MM.1S (cell line): ENCODE measurements at places on chromosomes 4 and X.
A peak's percentile ranks its signal among the peaks of the same experiment; 100 is the strongest.

GRCh38 chrX:136572030-136572429 lies 40.0 kb downstream of the VGLL1 start:
- peak; percentile 17 for DNase-seq

DNA sequence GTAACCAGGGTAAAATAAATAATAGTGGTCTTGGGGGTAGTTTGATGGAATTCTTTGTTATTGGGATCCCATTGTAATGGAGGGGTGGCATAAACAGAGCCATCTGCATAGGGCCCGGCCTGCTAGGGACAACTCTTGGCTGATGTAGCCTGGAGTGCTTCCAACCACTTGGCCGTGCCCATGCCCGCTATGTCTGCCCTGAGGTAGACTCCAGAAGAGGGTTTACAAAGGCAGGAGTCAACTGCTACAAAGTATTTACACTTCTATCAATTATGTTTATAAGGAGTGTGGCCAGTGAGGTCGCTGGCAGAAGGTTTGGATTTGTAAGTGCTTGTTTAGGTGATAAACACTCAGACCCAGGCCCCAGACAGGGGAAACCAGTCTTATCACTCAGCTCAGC lies 8.1 kb downstream of the RASL11B start:
- DNase-seq = no peak

GRCh38 chrX:12526306-12526705 lies 264.9 kb upstream of the PRPS2 start:
- no peak for DNase-seq

DNA sequence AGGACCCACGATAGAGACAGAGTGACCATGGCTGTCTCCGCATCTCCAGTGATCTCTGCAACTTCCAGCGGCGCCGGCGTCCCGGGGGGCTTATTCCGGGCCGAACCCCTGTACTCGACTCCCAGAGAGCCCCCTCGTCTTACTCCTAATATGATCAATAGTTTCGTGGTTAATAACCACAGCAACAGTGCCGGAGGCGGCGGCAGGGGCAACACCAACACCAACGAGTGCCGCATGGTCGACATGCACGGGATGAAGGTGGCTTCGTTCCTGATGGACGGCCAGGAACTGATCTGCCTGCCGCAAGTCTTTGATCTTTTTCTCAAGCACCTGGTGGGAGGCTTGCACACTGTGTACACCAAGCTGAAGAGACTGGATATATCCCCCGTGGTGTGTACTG lies 343 bp downstream of the DACH2 start:
- no peak for DNase-seq

- DNase-seq = no peak
These were observed 41.4 kb downstream of the MAP7D3 start for GRCh38 chrX:136209751-136210150.

DNA sequence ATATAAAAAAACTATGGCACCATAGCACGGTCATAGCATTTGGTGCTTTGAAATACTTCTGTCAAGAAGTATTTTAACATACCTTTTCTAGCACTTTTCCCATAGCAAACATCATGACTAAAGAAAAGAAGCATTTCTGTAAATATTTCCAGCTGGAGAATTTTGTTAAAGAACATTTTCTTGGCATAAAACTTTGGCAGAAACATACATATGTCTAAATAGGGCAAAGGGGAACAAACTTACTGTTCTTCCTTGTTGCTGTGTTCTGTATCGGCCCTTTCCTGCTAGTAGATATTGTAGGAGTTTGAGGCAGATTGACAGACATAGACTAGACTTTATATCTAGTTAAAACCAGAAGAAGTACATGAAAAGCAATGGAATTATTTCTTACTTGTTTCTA lies 2368.5 kb downstream of the PCDH7 start:
- DNase-seq = no peak

DNA sequence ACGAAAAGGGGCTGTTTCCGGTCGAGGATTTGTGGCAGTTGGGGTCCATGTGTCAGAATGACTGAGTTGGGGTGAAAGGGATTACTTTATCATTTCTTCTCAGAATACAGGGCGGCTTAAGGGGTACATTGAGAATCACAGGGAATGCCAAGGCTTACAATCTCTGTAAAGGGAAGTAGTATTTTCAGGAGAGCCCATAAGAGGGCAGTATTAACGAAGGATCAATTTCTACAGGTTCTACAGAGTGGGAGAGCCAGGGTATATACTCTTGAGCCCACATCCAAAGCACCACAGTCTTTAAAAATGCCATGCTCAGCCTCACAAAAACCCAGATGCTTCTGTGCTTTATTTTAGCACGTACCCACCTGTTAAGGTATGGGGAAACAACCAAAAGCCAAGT lies 67.7 kb upstream of the ZXDA start:
- DNase-seq = no peak

DNA sequence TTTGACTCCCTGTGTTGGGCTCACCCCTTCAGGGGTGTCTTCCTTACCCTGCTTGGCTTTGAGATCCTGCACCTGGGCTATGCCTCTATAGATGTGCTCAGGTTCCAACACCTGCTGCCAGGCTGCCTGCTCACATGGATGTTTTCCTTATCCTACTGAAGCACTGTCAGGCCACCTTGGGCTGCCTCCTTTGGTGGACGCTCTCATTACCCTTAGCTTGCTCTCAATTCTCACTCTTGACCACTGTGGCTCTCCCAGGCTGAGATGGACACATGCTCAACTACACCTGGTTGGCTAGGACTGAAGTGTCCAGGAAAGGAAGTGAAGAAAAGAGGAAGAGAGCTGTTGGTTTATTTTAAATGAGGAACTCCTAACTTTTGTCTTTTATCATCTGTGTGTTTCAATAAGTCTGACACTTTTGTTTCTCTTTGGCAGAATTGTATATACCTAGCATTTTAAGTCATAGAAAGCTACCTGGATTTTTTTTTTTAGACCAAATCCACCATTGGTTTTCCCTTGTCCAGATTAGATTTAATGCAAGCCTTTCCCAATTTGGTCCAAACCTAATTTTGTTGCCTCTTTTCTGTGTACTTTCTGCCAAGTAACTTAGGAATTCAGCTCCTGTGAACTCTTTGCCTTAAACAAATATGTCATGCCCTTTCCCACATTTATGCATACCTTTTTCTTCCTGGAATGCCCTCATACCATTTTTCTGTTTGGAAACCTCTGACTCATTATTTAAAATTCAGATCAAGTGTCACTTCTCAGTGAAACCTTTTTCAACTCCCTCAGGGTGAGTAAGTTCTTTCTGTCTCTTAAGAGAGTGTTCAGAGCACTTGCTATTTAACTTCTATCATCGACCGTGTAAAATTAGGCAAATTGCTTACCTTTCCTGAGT lies 175.8 kb downstream of the GC start:
- no peak for DNase-seq

DNA sequence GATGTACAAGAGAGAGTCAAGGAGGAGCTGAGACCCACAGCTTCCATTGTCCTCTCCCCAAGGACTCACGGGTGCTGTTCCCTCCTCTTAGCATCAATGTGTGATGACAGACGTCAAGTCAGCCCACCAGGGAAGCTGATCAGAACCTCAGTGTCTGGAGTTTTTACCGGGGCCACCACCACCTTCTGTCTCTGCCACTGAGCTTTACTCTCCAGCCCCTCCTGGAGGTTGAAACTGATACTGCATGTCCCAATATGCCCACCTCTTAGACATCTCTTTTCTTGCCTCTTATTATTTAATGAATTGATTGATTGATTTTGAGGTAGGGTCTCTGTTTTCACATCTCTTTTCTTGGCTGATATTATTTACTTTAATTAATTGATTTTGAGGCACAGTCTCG lies 10.3 kb upstream of the AKAP17A start:
- DNase-seq = peak; percentile 47

- DNase-seq = no peak
These were observed 36.7 kb downstream of the KLF8 start for GRCh38 chrX:56268888-56269287.

GRCh38 chr4:39613093-39613656 lies 25.5 kb downstream of the SMIM14 start:
- no peak for DNase-seq

DNA sequence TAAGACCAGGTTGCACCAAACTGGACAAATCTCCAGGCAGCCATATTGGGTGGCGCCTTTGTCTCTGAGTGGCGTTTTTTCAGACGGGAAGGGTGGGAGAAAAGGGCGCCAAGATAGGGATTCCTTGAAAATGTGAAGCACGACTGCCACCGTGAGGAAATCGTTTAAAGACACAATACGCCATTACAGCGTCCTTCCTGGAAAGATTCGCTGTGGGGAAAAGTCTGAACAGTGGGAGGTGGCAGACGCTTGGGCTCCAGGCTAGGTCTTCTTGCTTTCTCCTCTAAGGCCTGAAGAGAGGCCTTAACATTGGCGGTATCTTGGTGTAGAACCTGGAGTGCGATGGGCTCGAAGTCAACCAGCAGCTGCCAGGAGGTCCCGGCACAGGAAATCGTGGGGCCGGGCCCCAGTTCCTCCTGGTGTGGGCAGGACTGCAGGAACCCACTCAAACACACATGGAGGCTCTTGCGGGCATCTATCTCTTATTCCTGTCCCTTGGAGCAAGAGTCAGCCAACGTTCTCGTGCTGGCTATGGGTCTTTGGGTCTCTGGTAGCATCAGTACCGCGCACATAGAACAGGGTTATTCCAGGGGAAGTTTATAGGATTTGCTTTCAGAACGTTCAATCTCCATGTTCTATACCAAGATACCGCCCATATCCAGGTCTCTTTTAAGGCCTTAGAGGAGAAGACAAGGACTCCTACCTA lies 208.8 kb downstream of the OR13H1 start:
- DNase-seq = peak; percentile 76

DNA sequence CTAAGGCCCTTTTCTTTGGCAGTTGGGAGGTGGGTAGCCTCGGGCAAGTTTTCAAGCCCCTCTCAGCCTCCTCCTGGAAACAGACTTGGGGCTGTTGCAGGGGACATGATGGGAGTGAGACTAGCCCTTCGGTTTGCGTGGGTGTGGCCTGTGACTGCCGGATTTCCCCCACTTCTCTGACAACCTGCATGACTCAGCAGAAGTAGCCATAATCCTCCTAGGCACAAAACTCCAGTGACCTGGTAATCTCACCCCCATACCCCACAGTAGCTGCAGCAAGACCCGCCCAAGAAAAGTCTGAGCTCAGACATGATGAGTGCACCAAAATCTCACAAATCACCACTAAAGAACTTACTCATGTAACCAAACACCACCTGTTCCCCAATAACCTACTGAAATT lies 433.7 kb upstream of the AMOT start:
- DNase-seq = no peak
